ENCODE measurements at places on chromosomes 16 and 17.

GRCh38 chr16:70359552-70359951 is 12.8 kb downstream of the DDX19A start:
- DNase-seq, result no peak

- no peak for DNase-seq
Measured at GRCh38 chr17:57138956-57139576, 54.0 kb downstream of the AKAP1 start.

DNA sequence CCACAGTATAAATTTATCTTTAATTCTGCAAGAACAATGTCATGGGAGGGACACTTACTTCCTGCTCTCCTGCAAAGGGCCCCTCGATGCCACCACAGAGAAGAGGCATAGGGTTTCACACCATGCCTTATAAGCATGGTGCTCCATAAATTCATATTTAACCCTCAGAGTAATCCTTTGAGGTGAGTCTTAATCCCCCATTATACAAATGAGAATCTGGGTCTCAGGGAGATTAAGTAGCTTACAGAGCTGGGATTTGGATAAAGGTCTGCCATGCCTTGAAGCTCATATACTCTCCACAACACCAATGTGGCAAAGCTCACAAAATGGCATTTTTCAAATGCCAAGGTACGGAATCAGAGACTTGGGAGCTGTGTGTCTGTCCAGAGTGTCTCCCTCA is 268.5 kb upstream of the CCL2 start:
- no peak for DNase-seq

GRCh38 chr17:32110596-32110995 is 31.7 kb upstream of the RHOT1 start:
- no peak for DNase-seq

DNA sequence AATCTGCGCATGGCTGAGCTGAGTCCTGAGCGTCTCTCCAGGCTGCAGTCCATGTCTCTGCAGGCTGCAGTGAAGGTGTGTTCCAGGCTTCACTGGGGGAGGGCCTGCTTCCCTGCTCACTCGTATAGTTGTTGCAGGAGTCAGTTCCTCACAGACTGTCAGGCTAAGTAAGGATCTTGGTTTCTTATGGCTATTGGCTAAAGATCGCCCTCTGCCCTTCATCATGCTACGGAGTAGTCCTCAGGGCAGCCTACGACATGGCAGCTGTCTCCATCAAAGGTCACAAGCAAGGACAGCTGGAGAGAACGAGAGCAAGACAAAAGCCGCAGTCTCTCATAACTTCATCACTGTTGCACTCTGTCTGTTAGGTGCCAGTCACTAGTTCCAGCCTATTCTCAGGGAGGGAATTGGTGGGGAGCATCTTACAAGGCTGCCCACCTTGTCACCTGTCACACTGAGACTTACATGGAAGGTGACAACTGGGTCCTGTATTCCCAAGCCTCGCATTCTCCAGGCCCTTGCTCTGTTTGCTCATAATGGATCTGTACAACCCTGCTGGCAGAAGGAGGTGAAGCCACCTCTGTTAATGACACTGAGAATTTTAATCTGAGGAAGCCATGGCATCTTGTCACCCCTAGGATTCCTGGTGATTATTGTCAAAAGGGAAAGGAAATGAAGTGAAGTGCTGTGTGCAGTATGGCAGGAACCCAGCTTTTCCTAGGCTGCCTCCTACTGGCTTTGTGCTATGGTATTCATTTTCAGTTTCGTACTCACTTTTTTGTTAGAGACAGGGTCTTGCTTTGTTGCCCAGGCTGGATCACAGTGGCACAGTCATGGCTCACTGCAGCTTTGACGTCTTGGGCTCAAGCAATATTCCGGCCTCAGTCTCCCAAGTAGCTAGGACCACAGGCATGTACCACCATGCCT is 43.4 kb downstream of the MFSD11 start:
- DNase-seq, result no peak

DNA sequence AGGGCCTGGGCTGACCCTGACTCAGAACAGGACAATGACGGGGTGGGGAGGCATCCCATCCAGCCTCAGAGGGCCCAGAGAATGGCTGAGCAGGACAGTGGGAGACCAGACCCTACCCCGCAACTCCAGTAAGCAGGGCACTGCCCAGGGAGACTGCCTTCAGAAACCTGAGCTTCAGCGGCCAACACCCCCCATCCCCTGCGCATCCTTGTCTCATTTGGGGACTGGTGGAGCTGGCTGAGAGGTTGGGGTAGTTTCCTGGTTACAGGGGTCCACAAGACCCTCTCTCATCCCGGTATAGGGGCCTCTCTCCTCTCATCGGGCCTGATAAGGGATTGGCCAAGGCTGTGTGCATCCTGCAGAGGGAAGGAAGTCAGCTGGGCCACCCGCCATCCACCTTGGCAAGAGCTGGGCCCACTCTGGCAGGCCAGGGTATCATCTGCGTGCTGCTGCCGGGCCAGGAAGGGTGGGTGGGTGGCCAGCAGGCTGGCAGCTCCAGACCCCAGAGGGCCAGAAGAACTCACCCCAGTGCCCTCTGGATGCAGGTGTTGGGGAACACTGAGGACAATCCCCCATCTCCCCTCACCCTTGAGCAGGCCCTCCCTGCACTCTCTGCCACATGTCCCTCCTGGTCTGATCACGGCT is 229.1 kb downstream of the KATNIP start:
- DNase-seq, result no peak

DNA sequence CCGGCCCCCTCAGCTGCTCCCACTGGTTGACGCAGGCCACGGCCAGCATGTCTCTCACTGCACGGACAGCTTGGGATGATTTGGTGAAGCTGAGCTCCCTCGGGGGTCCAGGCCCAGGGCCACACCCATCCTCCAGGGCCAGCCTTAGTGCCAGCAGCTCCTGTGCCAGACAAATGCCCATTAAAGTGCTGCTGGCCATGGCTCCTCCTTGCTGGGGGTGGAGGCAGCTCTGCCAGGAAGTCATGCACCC is 2.5 kb downstream of the TRIM47 start:
- DNase-seq, result no peak

DNA sequence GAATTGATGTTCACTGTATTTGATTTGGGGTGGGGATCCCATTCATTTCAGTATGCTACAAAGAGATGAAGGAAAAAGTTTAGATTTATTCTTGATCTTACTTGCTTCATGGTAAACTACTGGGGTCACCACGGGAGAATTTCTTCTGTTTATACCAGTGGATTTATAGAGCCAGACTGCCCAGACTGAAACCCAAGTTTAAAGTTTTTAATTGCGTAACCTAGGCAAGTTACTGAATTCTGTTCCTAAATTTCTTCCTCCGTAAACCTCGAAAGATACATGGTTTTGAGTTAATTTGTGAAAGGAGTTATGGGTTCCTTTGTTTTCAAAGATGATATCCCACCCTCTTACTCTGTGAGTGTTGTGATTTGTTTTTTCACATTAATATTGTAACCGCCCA is 26.4 kb downstream of the PIGL start:
- DNase-seq, result no peak

- no peak for DNase-seq
Measured at GRCh38 chr16:68898026-68898425, 54.7 kb downstream of the TANGO6 start.

DNA sequence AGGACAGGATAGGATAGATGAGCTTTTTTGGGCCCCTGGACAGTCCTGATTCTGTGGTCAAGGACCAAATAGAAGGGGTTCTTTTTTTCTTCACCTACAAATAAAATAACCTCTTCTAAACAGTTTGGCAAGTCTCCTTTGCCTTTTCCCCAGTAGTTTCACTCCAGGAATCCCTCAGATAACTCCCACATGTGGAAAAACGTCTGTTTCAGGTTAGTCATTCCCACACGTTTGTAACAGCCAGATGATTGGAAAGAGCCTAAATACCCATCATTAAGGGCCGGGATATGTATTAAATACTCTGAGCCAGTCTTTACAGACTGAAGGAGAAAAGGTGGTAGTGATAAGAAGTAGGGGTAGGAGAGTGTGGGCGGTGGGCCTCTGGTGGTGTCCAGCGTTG is 58.3 kb downstream of the PLD6 start:
- DNase-seq, result no peak

GRCh38 chr17:48754500-48755261 is 26.1 kb upstream of the HOXB13 start:
- DNase-seq, result no peak

DNA sequence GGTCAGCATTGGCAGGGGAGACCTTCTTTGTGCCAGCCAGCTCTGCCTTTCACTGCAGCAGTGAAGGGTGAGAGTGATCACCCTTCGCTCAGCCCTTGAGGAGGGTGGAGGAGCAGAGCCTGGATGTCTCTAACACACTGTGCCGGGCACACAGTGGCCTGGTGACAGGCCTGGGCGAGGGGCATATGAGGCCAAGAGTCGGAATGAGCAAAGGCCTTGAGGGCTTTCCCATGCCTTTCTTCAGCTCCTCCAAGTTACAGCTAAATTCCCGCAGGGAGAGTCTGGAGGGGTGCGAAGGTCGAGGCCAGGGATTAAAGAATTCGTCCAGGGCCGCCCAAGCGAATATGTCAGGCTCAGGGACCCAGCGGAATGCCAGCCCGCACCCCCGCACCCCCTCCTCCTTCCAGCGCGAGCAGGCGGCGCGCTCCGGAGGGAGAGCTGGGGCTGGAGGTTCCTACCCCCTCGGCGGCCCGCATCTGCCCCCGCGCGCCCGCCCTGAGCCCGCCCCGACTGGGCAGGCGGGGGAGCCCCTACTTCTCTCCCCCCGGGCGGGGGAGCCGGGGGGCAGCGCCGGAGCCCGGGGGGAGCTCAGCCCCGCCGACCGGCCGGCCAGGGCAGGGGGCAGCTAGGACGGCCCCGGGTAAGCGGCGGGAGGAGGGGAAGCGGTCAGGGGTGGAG is at the start of gene RASL10B:
Gene RASL10B, plus strand, starts transcription at position 401 of the 678 bp plus-strand sequence. CDS start 3,546 bp downstream, outside the sequence.
- no peak for DNase-seq

- DNase-seq, result no peak
Measured at GRCh38 chr17:41184480-41184961, at the start of gene KRTAP4-1. Gene KRTAP4-1 (minus strand): TSS chr17:41184911. CDS start chr17:41184854, 57 bp downstream.

- no peak for DNase-seq
Measured at GRCh38 chr16:87674419-87674818, 72.1 kb downstream of the JPH3 start.

GRCh38 chr17:27293359-27293897 is 486 bp upstream of the WSB1 start:
- DNase-seq, result no peak

DNA sequence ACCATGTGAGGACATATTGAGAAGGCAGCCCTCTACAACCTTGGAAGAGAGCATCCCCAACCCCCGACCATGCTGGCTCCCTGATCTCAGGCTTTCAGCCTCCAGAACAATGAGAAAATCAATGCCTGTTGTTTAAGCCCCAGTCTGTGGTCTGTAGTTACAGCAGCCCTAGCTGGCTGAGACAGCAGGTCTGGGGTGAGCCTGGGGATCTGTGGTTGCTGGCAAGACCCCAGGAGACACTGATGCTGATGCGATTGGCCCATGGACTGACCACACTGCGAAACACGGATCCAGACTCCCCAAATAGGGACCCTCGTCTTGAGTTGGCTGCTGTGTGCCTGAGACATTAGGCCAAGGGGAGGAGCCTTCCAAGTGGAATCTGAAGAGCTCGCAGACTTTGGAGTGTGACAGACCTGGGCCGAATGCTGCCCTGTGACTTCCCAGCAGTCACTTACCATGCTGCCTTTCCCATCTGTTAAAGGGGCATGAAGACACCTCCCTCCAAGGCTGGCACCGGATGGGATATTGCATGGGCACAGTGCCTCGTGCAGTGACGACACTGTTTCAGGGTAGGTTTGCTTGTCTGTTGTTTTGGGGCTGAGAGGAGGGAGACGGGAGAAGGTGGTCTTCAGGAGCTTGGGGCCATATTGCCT is 147.8 kb upstream of the RPL38 start:
- DNase-seq, result no peak

DNA sequence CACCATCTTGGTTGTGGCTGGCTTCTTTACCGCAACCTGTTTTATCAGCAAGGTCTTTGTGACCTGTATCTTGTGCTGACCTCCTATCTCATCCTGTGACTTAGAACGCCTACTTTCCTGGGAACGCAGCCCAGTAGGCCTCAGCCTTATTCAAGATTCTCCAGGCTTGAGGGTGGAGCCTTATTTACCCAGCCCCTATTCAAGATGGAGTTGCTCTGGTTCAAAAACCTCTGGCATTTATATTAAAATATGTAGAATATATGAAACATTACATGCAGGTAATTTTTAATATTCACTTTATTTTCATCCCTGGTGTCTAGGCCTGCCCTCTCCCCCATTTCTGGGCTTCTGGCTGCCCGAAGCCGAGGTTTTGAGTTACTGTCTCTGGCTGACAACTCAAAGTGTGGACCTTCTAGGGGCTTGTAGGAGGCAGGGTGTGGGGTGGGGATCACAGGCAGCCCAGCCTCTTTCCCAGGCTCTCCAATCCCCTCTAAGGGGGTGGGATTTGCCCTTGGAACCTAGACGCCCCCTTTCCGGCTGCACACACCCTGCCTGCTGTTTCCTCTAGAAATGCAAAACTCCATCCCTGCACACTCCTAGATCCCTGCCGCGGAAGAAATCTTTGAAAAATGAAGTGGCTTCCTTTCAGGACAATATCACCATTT is 152.0 kb downstream of the KCNJ12 start:
- no peak for DNase-seq

GRCh38 chr17:3977387-3977786 is 13.2 kb upstream of the ATP2A3 start:
- DNase-seq, result no peak

GRCh38 chr16:26441178-26441577 is 625.5 kb upstream of the C16orf82 start:
- DNase-seq, result no peak

GRCh38 chr17:43398724-43399595 is at the start of gene ARL4D:
Gene ARL4D (plus strand): TSS chr17:43398993. CDS start chr17:43399733, 740 bp downstream.
- no peak for DNase-seq

GRCh38 chr16:89361751-89362539 is 128.4 kb downstream of the ANKRD11 start:
- no peak for DNase-seq

- no peak for DNase-seq
Measured at GRCh38 chr17:28567604-28568003, 3.7 kb downstream of the PIGS start.

DNA sequence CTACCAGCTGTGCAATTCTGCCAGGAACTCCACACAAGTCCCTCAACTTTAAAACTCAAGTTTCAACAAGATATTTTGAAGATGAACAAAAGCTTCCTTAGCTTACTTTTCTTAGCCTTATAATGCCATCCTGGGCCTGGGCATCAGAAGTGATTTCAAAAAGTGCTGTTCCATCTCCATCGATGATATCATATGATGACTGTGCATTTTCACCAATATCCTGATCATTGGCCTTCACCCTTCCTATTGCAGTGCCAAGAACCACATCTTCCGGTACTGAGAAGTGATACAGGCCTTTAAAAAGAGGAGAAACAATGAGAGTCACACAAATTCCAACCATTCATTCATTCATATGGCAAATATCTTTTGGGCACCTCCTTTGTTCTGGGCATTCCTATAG is 215.4 kb downstream of the CDH8 start:
- DNase-seq, result no peak

GRCh38 chr17:3866276-3866675 is 20.2 kb upstream of the NCBP3 start:
- no peak for DNase-seq

GRCh38 chr17:80968602-80969029 is 23.0 kb upstream of the CHMP6 start:
- no peak for DNase-seq

- DNase-seq, result no peak
Measured at GRCh38 chr16:84315422-84315821, 20.7 kb downstream of the WFDC1 start.

- DNase-seq, result no peak
Measured at GRCh38 chr16:25868706-25869370, 177.1 kb downstream of the HS3ST4 start.
